Activated CD8-positive, alpha-beta memory T cell treated with anti-CD3 and anti-CD28 coated beads for 1 hour (primary cell): ENCODE measurements at places on chromosomes 11 and 22.

GRCh38 chr11:41781441-41781840 is 322.0 kb upstream of the LRRC4C start:
- no peak for DNase-seq

DNA sequence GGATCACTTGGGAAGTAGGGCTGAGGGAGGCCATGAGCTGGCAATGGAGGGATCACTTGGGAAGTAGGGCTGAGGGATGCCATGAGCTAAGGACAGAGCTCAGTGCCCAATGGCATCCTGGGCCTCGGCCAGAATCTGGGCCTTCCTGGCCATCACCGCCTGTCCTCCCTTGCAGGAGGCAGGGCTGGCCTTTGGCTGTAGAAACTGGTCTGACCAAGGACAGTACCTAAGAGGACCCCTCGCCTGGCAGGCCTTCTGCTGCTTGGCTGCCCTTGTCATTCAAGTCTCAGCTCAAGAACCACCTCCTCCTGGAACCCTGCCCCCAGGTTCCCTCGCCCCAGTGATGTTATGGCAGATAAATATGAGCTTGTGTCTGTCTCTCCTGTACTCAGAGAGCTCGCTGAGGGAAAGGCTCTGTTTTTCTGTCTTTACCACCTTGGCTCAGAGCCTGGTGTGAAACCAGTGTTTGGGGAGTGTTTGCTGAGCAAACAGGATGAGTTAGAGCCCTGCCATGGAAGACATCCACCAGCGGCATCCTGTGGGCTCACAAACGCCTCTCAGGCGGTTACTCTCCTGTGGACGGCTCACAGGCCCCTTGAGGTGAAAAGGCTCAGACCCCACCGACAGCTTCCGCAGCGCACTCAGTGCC is 19.3 kb upstream of the RASL10A start:
- no peak for DNase-seq

DNA sequence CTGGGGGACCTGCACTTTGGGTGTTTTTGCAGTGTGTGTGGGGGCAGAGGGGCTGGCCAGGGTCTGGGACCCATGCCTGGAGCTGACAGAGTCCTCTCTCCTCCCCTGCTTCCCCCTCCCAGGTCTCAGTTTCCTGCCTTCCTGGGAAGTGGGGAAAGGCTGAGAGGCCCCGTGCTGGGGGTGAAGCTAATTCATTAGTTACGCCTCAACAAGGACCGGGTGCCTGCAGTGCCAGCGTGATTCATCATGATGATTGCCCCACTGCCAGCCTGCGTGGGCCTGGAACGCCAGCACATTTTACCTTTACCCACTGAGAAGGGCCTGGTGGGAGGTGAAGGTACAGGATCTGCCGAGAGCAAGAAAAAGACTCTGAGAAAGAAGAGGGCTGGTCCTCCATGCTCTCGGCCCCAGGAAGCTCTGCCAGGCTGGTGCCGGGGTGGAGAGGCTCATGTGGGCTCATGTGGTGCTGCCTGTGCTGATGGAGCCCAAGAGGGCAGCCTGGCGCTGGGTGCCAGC is 2.9 kb upstream of the LRRC10B start:
- no peak for DNase-seq

DNA sequence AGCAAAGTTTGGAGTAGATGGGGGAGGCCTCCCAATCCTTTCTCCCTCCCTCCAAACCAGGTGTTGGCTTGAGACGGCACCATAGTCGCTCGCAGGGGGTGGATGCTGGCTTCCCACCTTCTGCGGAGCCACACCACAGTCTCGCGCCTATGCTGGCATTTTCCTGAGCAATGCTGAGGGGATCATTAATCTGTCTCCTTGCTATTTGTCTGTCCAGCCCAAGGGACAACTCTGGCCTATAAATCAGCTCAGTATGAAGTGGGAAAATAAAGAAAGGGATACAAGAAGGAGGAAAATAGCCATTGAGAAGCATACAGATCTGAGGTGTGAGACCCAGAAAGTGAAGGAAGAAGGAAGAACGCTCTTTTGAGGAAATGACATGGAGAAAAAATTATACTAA is 53.5 kb upstream of the CADM1 start:
- no peak for DNase-seq

DNA sequence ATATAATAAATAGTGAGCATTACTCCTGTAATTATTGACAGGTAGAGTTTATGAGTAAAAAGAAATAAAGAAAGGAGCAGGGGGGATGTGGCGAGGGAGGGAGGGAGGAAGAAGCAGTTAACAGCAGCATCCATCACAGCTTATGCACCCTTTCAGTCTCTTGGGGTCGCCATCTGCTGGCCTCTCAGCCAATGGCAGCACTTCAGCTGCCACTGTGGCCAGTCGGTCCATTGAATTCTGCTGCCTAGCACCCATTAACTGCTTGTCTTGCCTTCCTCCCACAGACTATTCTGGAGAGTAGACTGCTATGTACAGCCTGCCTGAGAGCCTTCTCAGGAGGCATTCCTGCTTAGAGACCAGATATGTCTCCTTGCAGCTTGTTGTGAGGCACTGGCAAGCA is 388.3 kb downstream of the TENM4 start:
- DNase-seq, result no peak

GRCh38 chr22:49861642-49862495 is 8.2 kb downstream of the ZBED4 start:
- DNase-seq, result no peak

DNA sequence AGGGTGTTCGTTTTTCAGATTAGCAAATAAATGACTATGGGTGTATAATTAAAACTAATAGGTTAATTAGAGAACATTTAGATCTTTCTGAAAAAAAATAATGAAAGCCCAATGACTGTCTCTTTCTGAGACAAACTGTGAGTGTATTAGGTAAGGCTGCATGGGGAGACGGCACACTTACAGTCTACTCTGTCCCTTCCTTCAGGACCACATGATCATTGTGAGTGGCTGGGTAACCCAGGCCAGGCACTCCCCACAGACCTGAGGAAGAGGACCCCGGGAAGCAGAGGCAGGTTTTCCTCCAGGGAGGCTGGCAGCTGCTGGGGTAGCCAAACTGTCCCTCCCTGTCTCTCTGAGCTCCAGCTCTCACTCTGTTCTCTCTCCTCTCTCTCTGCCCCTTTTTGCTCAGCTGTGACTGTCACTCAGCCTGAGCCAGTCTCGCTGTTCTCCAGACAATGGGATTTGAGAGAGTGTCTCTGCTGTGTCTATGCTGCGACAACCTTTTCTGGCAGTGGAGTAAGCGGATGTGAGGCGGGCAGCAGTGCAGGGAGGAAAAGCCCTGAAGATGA is 83.1 kb upstream of the NCAM1 start:
- no peak for DNase-seq
